Occipital lobe (tissue), 3 donors: ENCODE measurements at places on chromosomes 2 and 18.
A peak's percentile ranks its signal among the peaks of the same experiment; 100 is the strongest.

- no peak for DNase-seq
Measured at GRCh38 chr2:208509586-208509985, 103.0 kb downstream of the PTH2R start.

DNA sequence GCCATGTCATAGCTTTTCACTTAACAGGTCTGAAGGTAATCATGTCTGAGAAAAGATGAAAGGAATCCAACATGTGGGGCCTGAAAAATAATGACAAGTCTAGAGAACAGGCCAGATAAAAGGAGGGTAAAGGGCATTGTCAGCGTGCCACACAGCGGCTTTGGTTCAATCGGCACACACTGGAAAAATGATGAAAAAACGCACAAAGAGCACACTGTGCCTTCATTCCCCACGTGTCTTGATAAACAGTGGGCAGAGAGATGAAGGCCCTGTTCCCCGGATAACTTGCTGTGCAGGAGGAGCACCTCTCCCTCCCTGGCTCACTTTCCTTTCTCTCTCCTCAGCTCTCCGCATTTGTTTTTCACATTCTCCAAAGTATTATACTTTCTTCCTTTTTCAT, 766.3 kb downstream of the TDRD15 start:
- DNase-seq: peak; percentile 25

DNA sequence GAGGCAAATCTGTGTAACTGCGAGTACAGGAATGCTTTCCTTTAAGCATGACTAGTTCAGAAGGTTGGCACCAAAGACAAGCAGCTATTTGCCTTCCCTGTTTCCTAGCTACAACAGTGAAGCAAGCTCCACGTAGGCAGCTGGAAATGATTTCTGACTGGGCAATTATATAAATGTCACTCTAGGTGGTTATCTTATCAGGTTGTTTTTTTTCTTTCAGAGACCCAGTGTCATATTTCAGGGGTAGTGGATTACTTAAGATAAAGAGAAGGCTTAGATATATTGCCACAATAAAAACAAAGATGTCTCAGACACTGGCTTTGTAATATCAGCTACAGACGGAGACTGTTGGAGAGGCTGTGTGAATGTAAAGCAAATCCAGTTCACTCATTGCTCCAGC, 748.9 kb upstream of the NXPH2 start:
- DNase-seq: no peak

DNA sequence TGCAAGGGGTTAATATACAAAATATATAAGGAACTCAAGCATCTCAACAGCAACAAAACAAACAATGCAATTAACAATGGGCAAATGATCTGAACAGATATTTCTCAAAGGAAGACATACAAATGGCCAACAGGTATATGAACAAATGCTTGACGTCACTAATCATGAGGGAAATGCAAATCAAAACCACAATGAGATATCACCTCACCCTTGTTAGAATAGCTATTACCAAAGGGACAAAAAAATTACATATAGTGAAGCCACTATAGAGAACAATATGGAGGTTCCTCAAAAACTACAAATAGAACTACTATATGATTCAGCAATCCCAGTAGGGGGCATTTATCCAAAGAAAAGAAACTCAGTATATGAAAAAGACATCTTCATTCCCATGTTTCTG, 3.8 kb upstream of the SIGLEC15 start:
- no peak for DNase-seq
